Stromal cell of bone marrow (primary cell): ENCODE measurements at places on chromosomes 2 and 18.

GRCh38 chr2:220433131-220433530 is 805.7 kb downstream of the SLC4A3 start:
- DNase-seq = no peak

GRCh38 chr2:169452080-169452479 is 27.2 kb upstream of the BBS5 start:
- peak; percentile 32 for DNase-seq

GRCh38 chr2:28134262-28134812 is 243.8 kb downstream of the BABAM2 start:
- no peak for DNase-seq

DNA sequence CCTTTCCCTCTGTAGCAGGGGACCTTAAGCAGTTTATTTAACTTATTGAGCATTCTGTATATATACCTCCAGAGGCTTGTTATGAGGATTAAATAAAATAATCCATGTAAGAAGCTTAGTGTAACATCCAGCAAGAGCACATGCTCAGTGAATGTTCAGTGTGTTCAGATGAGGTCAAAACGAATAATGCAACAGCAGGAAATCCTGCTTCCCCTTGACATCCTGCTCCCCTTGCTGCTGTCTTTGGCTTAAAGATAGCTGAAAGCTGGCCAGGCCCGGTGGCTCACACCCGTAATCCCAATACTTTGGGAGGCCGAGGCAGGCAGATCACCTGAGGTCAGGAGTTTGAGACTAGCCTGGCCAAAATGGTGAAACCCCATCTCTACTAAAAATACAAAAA is 68.7 kb downstream of the COL4A4 start:
- DNase-seq = no peak

DNA sequence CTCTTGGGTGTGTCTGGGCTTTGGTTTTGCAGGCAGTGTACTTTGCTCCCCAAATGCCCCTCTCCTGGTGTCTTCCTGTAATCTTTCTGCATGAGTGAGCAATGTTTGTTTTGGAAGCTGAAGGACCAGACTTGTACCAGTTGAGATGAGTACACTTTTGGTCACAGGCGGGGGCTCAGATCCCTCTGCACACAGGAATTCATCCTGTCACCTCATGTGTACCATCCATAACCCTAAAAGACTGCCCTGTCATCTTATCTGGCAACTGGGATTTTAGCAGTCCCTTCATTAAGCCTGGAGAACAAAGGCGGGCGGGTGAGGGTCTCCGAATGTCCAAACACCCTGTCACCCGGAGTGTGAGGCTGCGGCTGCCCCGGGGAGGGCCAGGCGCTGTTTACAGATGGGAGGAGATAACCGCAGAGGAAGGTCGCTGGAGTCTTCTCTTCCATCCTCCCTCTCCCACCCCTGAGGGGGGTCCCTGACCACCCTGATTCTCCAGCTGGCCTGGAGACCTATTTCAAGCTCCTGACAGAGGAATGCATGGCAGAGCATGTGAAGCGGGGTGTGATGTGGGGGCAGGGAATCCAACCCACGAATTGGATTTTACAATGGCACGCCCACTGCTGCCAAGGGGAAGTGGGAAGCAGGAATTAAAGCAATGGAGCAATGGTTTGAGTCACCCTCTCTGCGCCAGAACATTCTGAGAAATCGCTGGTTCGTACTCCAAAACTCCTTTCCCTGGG is 158.2 kb upstream of the MYCN start:
- peak; percentile 14 for DNase-seq

DNA sequence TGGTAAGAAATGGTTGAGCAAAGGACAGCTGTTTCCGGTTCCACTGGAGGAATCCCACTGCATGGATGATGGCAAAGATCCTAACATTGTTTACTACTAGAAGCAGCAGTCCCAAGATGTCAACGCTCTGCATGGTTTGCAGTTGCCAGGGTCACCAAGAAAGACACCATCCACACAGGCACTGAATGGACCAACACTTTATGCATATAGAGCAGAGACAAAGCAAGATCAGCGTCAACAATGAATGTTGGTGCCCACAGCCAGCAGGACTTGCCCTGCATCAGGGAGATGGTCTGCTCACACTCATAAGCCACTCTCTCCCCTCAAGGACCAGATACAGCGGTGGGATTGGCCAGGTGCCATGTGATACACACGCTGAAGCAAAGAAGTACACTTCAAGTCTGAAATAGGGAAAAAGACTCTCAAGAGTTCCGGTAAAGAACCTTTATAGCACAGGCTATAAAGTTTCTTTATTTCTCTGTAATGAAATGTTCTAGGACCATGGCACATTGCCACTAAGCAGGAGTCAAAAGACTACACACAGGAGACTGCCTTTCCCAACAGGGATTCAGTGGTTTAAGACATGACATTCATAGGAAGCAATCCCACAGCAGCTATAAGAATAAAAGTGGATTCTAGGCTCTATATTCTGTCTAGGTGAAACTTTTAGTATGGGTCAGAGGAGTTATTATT is 133.2 kb upstream of the EPHA4 start:
- DNase-seq = no peak

DNA sequence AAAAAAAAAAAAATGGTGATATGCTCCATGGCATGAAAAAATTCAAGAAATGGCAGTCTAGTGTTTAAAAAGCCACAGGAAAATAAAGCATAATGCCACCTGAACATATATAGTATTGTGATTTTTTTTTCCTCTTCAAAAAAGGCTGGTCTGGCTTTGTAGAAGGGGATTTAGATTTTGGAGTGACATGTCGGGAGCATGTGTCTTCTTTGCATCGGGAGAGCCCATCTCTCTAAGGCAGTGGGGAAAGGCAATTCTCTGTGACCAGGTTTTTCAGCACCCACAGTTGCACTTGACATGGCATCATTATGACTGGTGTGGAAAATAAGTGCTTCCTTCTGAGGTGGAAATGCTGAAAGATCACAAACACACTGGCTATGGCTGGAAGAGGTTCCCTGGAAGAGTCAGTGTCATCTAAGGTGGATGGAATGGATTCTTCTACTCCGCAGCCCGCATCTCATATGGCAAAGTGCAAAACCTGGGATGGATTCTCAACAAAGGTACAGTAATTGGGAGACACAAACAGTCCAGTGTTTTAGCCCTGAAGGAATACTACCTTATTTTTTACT is 172.5 kb downstream of the AGAP1 start:
- DNase-seq = peak; percentile 75

DNA sequence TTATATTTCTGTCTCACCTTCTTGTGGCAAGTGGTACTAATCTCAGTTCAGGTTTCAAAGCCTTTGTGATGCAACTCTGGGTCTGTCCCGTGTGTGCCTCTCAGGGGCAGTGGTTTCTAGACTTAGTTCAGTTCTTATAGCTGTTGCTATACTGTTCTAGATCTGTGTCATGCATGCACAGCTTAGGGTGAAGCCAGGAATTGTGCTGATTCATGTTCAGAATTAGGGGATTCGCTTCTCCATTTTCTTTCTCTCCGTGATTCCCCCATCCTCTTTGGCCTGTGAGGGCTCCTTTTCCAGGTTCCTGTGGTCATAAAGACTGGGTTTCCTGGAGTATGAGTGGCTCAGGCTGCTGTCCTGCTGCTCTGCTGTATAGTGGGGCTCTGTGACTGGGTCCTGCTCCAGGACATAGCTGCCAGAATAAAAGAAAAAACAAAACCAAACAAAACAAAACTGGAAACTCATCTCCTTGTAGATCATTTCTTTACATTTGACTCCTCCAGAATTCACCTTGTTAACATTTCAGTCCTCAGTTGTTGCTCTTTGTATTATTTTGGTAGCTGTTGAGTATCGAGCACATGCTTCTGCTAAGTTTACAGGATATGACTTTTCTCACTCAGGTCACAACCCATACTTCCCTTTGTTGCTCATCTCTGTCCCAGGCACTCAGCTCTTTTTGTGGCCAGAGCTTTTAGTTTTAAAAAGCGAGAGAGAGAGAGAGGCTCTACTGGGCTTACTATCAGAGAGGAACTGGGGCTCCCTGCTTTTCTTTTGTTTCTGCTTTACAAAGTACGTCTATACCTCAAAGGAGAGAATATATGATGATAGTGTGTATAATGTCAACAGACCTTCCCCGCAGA is 34.2 kb downstream of the CERS6 start:
- peak; percentile 6 for DNase-seq

DNA sequence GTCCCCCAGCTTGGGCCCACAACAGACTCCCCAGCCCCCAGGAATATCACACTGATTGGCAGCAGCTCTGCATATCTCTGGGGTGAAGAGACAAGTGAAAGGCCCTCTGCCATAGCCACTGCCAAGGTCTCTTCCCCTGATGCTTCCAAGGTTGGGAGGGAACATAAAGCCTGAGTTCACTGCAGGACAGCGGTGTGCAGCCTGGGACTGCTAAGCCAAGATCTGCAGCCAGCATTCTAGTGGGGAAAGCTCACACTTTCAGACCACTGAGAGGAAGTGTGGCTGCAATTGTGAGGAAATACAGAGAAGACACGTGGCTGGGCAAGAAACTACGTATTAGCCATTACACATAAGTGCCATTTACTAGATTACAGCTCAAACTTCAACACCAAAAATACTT is 100.7 kb downstream of the MAIP1 start:
- DNase-seq = no peak

- DNase-seq = no peak
Observed at GRCh38 chr2:240364961-240365775, 70.3 kb upstream of the GPC1 start.

GRCh38 chr2:113061896-113062770 is 3.1 kb downstream of the IL36RN start:
- no peak for DNase-seq

- DNase-seq = no peak
Observed at GRCh38 chr2:197884252-197884651, 79.9 kb downstream of the PLCL1 start.

GRCh38 chr18:42092848-42093247 is 137.8 kb downstream of the PIK3C3 start:
- DNase-seq = no peak

GRCh38 chr2:96116879-96117533 is 635 bp upstream of the ADRA2B start:
- peak; percentile 9 for DNase-seq

DNA sequence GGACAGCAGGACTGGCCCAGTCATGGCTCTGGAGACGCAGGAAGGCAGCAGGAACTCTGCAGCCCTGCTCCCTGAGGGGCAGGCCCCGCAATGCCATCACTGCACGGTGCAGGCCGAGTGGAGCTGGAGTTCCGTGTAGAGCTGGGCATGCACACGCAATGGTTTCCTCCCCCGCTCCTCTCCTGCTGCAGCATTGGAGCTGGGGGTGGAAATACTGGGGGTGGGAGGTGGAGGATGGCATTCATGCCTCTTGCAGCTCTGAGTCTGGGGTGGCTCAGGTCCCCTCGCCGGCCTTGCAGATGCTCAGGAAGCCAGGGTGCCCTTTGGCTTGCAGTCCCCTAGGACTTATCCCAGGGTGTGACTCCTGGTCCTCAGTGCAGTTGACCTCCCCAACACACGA is 78.3 kb upstream of the ASB18 start:
- no peak for DNase-seq

- no peak for DNase-seq
Observed at GRCh38 chr2:101502095-101502494, 27.2 kb upstream of the RFX8 start.

- no peak for DNase-seq
Observed at GRCh38 chr2:37891846-37892435, 33.1 kb upstream of the RMDN2 start.

DNA sequence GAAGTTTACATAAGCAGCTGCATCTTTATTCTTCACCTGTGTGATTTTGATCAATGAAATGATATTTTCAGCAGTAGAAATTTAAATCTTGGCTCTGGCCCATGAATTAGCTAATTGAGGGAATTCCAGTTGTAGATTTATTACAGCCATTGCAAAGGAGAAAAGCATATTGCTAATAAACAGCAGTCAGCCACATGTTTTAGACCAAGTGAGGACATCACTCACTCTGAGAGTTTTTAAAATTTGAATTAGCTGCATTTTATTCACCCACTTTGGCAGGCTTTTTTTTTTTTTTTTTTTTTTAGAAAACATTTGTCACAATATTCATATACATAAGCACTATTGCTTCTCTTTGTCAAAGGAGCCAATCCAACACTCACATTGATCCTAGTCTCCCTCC is 479.4 kb upstream of the VRK2 start:
- DNase-seq = no peak

DNA sequence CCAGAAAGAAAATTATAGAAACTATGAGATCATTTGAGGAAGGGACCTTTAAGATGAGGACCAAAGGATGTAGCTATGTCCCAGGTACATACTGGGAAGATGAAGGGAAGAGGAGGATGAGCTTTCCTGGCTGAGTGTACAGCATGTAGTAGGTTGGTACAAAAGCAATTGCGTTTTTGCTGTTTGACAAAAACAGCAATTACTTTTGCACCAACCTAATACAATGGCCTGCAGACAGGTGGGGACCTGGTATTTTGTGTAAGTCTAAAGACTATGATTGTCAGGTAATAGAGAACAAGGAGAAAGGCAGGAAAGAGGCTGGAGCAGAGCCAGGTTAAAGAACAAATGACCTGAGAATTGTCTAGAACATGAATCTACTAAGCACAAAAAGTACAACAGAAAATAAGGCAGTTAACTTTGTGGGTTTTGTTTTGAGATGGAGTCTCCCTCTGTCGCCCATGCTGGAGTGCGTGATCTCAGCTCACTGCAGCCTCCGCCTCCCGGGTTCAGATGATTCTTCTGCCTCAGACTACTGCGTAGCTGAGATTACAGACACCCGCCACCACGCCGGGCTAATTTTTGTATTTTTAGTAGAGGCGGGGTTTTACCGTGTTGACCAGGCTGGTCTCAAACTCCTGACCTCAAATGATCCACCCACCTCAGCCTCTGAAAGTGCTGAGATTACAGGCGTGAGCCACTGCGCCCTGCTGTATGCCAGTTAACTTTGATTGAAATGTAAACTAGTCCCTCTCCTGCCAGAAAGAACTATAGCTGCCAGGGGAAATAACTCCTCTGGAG is 3.2 kb upstream of the TGOLN2 start:
- DNase-seq = no peak

- no peak for DNase-seq
Observed at GRCh38 chr2:182860858-182861257, 5.6 kb downstream of the FRZB start.

- DNase-seq = no peak
Observed at GRCh38 chr2:161703863-161704262, 79.6 kb downstream of the SLC4A10 start.

GRCh38 chr18:76491776-76492668 is 3.0 kb downstream of the ZNF516 start:
- DNase-seq = no peak

DNA sequence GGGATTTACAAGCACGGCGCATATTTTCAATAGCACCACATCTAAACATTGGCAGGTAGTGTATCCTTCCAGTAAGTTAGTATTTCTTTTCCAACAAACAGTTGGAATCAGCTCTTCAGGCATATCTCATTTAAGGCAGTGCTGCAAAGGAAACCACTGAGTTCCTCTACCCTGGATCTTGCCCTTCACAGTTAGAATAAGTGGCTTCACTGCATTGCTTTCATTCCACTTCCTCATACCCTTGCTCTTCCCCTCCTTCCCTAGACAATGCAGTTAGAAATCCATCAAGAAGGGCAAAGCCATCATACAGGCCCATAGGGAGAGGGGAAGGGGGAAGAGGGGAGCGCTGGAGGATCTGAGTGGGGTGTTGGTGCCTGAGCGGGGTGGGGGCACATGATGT is 173.7 kb downstream of the FBXO15 start:
- DNase-seq = no peak
